Thyroid gland (tissue), 4 donors: ENCODE measurements at places on chromosomes 7 and 10. TPM values are rescaled to one million over a fixed set of nuclear protein-coding genes. Genes with fewer than 3 reads are reported as not detected.

DNA sequence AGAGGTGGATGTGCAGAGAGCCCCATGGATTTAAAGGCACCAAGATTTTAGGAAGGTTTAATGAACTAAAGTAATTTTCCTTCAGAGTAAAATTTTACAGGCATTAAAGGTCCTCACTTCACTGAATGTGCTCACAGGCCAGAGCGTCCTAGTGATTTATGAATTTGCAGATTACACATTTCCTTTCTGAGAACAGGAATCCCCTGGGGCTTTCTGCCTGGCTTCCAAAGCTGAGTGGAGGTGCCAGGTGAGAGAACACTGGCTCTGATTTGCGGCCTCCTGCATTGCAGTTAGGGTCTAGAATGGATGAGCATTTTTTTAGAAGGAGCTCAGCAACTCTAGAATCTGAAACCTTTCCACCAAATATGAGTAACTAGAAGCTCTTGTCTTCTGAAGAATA lies 194.3 kb downstream of the SORCS3 start:
- no peaks in the 10 kb centered on the region for H3K4me1 ChIP-seq
- no peaks in the 10 kb centered on the region for H3K27me3 ChIP-seq
- no peaks in the 10 kb centered on the region for H3K36me3 ChIP-seq

DNA sequence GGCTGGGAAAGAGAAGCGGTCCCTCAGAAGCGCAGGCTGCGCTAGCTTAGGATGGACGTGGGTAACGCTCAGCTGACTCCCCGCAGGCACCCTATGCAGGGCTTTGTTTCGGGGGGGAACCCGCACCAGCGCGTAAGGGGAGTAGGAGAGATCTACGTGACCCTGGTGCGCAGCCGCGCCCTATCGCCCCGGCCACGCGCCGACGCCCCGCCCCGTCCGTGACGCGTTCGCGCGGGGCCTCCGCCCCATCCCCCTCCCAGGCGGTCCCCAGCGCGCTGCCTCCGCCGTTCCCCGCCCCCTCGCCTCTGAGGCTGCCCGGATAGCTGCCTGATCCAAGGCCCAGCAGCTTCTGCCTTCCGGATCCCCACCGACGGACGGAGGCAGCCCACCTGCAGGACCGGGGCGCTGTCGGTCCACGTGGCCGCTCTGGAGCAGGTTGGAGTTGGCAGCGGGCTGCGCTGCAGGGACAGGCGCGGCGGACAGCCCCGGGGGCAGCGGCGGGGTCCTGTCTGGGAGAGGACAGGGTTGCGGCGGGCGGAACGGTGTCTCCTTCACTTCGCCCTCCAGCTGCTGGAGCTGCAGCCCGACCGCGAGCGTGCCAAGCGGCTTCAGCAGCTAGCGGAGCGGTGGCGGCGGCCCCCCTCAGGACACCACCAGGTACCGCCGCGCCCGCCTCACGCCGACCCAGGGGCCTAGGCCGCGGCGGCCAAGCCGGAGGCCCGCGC lies at the start of gene VDAC2:
Gene VDAC2 (plus strand): TSS at position 515 of the 725 bp plus-strand sequence. CDS start 363 bp downstream, outside the sequence.
- H3K36me3 ChIP-seq = peaks cover 17% of the 10 kb centered on the region
- peak; percentile 89 for DNase-seq
- H3K27me3 ChIP-seq = no peaks in the 10 kb centered on the region

- peaks cover 18% of the 10 kb centered on the region for H3K4me1 ChIP-seq
- peak overlapping the region; percentile 92 for H3K27ac ChIP-seq
- no peaks in the 10 kb centered on the region for H3K27me3 ChIP-seq
- peak; percentile 85 for DNase-seq
- H3K4me3 ChIP-seq = no peak overlapping the region
Measured at GRCh38 chr7:867001-867405, 9.4 kb upstream of the GET4 start.

Gene PDE6C
- total RNA-seq = not detected

Gene CHCHD3
- 69.5 TPM for total RNA-seq
